NCI-H524 (cell line): ENCODE measurements at places on chromosomes 5 and 9.

GRCh38 chr9:27192291-27192960 lies 83.4 kb downstream of the TEK start:
- DNase-seq, result no peak

DNA sequence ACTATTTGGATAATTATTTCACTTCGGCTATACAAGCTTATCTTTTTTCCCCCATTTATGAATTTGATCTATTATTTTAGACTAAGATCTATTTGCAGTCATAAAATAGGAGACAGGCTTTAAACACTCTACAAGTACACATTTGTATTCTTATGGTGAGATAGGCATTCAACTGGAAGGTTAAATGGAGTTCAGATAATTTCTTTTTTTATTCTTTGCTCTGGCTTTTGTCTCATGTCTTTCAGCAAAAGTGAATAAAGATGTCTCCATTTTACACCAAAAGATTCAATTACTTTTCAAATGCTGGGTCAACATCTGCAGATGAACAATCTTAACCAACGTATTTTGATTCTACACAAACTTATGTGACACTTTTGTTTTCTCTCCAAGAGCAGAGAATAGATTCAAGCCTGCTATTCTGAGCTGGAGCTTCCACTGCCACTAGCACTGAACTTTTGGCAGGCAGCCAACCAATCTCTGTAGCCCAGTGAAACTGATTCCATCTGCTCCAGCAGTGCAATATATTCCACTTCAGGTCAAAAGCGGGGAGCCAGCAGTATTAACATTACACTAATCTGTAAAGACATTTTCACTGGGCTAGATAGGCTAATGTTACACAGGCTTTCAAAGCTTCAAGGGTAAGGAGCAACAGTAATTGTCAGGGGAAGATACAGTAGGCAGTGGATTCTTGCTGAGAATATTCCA lies 452.0 kb upstream of the ZNF608 start:
- peak; percentile 86 for DNase-seq

DNA sequence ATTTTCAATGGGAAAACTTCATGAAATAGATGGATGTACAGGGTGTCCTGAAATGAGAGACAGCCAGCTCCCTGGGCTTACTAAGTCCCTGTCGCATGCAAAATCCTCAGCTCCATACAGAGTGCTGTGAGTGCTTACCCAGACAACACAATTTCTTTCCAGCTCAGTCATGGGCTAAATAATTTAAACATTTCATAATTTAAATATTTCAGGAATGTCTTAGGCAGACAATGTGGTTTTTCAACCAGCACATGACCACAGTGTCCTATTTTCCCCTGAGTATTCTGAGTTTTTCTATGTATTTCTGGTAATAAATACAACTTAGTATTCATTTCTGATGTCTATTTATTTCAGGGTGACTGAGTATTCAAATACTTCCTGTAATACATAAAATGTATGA lies 188.5 kb upstream of the SNX2 start:
- no peak for DNase-seq

DNA sequence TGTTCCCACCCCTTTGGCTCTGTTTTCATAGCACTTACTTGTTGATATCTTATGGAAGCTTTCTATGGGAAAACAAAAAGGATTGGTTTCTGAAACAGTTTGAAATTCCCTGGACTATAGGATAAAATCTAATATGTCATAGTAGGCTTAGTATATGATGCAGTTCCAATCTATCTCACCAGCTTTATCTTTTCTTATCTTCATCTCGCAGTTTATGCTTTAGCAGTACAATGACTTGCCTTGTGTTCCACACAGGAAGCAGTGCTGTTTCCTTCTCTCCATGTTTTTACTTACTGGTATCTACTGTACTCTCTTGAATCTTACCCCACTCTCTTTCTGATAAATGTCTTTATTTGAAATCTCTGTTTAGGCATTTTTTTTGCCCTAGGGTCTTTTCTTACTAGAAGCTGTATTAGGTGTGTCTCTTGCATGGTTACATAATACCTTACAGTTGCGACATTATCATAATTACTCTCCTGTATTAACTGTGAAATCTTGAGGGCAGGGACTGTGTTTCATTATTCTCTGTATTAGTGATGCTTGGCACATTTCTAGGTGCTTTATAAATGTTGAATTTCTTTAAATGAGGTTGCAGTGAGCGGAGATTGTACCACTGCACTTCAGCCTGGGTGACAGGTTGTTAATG lies 76.3 kb downstream of the FOCAD start:
- no peak for DNase-seq

DNA sequence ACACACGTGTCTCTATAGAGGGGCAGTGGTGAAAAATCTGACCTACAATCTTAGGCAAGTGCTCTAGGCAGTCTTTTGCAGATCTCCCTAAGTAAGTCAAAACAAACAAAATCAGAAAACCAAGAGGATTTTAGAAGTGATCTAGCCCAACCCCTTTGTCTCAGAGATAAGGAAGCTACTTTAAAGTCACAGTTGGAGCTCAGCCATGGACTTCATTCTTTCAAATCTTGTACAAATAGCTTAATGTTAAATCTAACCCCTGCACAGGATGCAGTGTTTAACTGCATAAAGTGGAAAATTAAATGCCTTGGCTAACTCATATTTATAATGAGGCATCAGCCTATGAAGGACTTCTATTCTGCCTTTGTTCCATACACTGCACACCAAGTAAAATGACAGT lies 135.1 kb upstream of the RFX3 start:
- no peak for DNase-seq

- DNase-seq, result no peak
Observed at GRCh38 chr5:96337048-96337781, 95.8 kb downstream of the PCSK1 start.

DNA sequence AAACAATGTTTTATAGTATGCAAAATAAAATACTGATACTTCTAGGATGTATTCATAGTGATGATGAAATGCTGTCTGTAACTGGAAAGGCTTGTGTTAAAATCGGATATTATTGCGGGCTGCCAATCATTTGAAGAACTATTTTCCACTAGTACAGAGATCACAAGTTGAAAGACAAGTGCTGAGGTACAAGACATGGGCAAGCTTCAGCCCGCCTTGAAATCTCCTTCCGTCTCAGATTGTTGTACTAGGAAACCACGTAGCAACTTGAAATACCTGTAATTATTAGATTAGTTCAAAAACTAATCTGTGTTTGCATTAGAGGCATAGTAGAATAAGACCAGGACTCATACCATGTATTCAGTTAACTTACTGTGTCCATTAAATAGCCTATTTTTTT lies 218.2 kb downstream of the ARHGEF28 start:
- no peak for DNase-seq

- DNase-seq, result no peak
Observed at GRCh38 chr9:79220666-79221065, 351.1 kb upstream of the TLE4 start.

- no peak for DNase-seq
Observed at GRCh38 chr9:28770226-28770625, 1196.9 kb upstream of the C9orf72 start.

DNA sequence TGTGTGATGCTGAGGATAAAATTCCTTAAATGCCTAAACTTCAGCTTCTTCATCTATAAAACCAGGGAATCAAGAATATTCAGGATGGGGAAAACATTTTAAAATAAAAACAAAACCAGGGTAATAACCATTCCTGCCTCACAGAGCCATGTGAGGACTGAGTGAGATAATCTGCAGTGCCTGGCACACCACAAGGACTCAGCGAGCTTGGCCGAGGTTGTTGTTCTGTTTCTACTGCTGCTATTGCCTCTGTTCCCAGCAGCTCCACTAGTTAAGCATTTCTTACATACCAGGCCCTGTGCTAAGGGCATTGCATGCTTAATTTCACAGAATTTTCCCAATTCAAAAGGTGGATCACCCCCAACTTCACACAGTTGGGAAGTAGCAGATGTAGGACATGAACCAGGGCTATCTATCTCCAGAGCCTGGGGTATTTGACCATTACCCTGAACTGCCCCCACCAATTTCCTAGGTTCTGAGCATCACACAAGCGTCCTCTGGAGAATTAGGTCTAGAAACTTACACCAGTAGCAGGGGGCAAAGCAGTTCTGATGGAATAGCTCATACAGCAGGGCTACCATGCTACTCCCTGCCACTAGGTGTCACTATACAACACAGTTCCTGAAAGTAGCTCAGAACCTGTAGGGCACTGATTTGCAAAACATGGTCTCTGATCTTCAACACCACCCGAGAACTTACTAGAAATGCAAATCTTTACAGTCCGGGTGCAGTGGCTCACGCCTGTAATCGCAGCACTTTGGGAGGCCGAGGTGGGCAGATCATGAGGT lies 74.3 kb downstream of the LRSAM1 start:
- no peak for DNase-seq

- DNase-seq, result no peak
Observed at GRCh38 chr5:172770374-172770674, 671 bp downstream of the DUSP1 start.

DNA sequence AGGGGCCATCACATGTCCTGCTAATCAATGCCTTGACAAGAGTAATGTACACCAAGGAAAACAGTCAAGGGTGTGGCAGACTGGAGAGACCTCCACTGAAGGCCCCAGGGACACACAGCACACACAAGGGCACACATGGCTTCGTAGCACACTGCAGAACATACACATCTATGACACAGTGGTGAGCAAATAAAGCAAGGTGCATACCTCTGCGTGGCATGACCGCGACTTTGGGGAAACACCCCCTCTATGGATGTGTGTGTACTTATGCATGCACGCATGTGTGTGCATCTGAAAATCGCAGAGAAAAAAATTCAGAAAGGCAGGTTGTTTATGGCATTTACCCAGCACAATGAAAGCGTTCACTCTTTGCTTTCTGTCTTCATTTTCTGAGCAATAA lies 20.5 kb downstream of the SEMA4D start:
- no peak for DNase-seq

DNA sequence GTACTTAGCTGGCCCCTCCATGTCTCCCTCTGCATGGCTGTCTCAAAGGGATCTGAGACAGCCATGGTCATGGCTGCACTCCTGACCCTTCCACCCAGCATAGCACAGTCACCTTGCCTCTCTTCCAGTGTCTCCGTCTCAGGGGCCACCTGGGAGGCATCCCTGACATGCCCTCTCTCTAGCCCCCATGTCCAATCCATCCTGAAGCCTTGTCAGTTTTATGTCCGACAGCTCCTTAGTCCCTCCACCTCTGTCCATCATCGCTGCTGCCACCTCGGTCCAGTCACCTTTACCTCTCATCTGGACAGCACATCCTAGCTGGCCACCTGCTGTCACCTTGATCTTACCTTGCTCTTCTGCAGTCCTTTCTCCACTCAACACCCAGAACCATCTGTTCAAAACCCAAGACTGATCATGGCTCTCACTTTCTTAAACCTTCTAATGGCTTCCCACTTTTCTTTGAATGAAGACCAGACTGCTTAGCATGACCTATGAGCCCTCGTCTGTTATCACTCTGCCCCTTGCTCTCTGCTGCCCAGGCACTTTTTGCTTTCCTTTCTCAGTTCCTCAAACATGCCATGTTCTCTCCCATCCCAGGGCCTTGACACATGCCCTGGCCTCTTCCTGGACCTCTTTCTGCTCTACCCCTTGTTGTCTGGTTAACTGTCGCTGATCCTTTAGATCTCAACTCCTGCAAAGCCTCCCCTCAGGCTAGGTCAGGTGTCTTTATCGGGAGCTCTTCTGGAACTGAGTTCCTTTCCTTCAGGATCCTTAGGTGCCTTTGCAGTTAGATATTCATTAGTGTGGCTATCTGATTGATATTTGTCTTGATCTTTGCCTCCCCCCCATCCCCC lies 181.8 kb upstream of the PITX1 start:
- DNase-seq, result no peak

DNA sequence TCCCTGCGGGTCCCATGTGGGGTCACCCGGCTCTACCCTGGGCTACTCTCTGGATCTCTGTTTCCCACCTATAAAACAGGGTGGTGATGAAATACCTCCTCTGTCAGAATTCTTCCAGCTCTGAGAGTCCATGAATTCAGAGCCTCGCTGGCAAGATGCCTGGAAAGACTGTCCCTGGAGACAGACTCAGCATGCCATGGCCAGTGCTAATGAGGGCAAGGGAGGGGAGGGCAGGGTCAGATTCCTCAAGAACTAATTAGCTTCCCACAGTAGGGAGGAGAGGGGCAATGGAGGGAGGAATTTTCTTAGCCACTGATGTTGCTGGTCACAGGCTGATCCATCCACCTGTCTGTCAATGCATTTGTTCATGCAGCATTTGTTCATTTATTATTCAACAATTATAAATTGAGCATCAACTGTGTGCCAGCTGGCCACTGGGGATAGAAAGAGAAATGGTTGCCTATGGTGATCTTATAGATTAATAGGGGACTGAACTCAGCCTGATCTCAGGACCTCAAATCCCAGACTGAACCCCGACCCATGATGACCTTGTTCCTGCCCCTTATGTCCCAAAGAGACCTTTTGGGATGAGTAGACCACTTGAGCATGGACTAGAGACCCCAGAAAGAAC lies 4.7 kb downstream of the SYNPO start:
- peak; percentile 31 for DNase-seq

- DNase-seq, result no peak
Observed at GRCh38 chr5:84119252-84119651, 265.4 kb downstream of the EDIL3 start.

DNA sequence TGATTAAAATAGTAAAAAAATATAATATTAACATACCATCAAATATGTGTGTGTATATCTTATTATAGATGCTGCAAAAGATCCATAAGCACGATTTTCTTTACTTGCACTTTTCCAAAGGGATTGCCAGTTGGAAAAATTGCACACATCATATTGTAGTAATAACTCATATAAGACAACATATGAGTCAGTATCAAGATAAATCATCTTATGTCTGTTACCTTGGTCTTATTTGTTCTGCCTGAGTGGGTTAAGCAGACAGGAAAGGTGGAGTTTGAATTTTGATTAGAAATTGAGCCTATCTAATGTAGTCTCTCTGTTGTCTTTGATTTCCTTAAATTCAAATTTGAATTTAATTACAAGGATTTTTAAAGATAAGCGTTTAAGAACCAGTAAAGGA lies 24.6 kb downstream of the LYSMD3 start:
- DNase-seq, result no peak

DNA sequence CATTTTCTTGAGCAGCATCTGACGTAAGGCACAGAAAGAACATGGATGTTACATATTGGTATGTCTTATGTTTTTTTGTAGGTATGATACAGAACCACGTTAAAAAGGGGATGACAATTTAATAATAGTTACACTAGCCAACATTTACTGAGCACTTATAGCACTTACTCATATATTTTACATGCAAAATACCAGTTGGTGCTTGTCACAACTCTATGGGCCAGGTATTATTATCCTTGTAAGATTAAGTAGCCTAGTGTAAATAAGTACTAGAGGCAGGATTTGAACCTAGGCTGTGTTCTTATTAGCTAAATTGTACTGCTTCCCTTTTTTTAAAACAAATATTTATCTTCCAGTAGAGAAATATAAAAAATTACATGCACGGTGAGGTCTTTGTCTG lies 83.5 kb downstream of the RANBP17 start:
- no peak for DNase-seq

GRCh38 chr5:55377810-55378209 lies 70.0 kb downstream of the MTREX start:
- DNase-seq, result no peak

GRCh38 chr5:90983711-90984124 lies 399.4 kb downstream of the ARRDC3 start:
- DNase-seq, result no peak
